Left cardiac atrium (tissue), 4 donors: ENCODE measurements at places on chromosomes 6 and 20.

DNA sequence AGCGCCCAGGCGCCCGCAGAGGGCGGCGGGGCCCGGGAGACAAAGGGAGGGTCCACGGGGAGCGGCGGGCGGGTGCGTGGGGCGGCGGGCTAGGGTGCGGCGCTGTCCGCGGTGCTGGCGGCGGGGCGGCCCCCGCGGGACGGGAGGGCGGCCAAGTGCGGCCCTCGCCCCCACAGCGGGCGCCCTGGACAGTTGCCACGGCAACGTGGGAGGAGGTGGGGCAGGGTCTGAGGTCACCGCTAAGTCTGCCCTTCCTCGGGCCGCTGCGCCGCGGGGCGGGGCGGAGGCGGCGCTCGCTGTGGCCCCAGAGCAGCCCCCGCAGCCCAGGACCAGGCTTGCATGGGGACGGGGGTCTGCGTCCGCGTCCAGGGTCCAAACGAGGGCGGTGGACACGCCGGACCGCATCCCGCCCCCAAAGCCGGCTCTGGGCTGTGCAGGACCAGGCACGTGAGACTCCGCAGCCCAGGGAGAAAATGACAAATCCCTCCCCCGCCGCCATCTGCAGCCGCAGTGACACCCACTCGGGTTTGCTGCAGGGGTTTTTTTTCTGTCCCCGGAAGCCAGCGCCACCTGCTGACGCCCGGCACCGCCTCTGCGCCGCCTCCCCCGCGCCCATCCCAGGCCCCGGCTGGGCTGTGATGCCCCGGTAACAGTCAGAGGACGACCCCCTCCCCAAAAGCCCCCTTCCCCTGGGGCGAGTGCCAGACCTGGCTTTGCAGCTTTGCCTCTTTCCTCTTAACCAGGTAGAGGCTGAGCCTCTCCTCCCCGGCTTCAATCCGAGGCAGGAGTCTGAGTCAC, 36.8 kb downstream of the YTHDF1 start:
- peak; percentile 39 for DNase-seq

GRCh38 chr6:6312901-6313441, 7.5 kb downstream of the F13A1 start:
- no peak for DNase-seq

DNA sequence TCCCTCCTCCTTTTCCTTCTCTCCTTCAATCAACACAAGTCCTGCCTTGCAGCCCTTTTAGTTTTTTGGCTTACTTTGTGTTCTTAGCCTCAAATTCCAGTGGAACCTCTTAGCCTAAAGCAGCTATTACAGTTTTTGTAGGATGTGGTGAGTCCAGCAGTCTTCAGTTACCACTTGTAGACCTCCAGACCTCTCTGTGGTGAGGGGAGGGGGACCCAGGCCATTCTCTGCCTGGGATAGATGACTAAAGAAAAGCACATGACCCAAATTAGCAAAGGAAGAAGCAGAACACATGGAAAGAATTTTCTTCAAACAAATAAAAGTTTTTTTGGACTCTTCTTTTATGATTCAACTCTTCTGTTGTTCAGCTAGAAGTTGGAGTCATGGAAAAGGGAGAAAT, 246.5 kb downstream of the HAO1 start:
- no peak for DNase-seq

- DNase-seq: no peak
These were observed 35.1 kb downstream of the DSE start for GRCh38 chr6:116405652-116406356.

DNA sequence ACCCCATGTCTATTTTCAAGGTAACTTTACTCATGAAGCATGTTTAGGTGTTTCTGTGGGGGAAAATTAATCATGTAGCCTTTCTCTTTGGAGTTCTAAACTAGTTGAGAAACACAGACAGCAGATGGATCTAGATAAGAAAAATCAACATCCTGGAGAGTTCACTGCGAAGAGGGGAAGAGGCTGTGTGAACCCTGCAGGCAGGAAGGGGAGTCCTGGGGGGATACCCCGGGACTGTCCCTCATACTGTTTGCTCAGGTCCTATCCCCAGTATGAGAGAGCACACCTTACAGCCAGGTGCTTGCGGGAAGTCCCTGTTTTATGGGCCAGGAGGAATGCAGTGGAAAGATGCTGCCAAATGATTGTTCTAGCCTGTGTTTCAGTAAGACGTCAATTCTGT, 32.7 kb downstream of the CHMP4B start:
- no peak for DNase-seq
